ENCODE measurements at places on chromosomes 5 and 9.
A peak's percentile ranks its signal among the peaks of the same experiment; 100 is the strongest.

DNA sequence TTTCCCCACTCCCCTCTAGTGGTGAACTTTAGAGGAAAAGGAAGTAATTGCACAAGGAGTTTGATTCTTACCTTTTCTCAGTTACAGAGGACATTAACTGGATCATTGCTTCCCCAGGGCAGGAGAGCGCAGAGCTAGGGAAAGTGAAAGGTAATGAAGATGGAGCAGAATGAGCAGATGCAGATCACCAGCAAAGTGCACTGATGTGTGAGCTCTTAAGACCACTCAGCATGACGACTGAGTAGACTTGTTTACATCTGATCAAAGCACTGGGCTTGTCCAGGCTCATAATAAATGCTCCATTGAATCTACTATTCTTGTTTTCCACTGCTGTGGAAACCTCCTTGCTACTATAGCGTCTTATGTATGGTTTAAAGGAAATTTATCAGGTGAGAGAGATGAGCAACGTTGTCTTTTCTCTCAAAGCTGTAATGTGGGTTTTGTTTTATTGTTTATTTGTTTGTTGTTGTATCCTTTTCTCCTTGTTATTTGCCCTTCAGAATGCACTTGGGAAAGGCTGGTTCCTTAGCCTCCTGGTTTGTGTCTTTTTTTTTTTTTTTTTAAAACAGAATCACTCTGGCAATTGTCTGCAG is 25.3 kb downstream of the SLC22A5 start:
- no peak for DNase-seq

GRCh38 chr9:72226146-72226812 is 77.0 kb downstream of the GDA start:
- no peak for DNase-seq

GRCh38 chr5:36491856-36492255 is 114.5 kb upstream of the SLC1A3 start:
- no peak for DNase-seq

- DNase-seq = no peak
Observed at GRCh38 chr5:144083185-144083584, 87.3 kb downstream of the YIPF5 start.

- DNase-seq = no peak
Observed at GRCh38 chr5:91730026-91730425, 346.9 kb upstream of the ARRDC3 start.

GRCh38 chr5:28543473-28544098 is 1505.2 kb upstream of the CDH9 start:
- no peak for DNase-seq

GRCh38 chr9:108386859-108387384 is 468.9 kb downstream of the ACTL7B start:
- DNase-seq = no peak

- no peak for DNase-seq
Observed at GRCh38 chr5:171435908-171436307, 16.5 kb downstream of the FGF18 start.

DNA sequence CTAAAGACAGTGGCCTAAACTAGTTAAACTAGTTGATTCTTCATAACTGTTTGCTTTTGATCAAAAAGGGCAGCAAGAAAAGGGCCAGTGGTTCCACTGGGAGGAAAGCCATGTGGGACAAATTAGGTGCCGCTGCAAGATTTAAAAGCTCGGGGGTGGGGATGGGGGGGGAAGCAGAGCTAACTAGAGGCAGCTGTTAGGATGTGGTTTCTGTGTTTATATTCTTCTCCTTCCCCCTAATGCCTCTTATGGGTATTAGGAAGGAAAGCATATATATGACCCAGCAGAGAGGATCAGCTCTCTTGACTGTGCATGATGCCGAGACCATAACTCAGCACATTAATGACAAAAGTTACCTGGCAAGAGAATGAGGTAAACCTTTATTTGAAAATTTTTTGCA is 65.7 kb downstream of the EFNA5 start:
- no peak for DNase-seq

DNA sequence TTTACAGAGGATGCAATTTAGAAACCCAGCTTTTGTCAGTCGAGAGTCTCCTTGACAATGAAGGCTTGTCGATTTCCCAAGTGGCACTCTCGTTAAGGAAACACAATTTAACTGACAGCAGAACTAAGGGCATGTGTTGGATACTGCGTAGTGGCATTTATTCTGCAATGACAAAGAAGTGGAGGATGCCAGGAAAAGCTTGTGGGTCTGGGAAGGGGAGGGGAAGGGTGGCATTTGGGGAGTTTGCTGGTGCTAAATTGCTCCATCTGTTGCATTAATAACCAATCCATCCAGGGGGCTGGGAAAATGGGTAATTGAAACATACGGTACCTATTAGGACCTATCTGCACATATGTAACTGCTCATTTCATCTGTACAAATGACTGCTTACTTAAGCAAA is 190.6 kb downstream of the NSG2 start:
- DNase-seq = no peak

DNA sequence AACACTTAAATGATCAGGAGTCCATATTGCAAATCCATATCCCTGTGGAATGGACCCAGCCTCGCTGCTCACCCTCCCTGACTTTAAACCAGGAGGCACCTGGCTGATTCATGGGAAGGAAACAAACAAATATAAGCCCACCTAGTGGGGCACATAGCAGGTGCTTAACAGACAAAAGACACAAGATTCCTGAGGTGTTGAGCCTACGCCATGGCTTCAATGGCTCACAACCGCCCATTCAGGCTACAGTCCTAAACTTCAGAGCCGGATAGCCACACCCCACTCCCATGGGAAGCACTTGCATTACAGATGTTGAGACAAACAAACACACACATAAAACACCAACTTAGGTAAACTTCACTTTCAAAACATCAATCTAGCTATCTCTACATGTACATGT is 359.9 kb downstream of the ICE1 start:
- DNase-seq = no peak

- no peak for DNase-seq
Observed at GRCh38 chr9:99592834-99593574, 228.7 kb upstream of the NR4A3 start.

- no peak for DNase-seq
Observed at GRCh38 chr5:86665984-86666760, 48.4 kb downstream of the COX7C start.

DNA sequence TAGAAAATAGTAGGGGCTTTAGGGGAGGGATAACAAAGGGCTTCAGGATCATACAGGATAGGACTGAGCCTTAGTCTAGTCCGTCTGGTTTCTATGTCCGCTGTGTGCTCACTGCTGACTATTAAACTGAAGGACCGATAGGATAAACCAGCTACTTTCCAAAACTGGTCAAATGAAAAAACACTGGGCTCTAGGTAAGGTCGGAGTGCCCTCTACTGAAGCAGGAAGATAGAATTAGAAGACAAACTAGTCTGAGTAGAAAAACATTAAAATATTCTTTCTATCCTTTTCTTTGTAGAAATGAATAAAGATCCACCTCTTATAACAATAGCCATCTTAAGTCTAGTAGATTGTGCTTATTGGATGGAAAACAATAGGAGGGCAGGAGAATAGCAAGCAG is 133.6 kb downstream of the CEMIP2 start:
- no peak for DNase-seq

DNA sequence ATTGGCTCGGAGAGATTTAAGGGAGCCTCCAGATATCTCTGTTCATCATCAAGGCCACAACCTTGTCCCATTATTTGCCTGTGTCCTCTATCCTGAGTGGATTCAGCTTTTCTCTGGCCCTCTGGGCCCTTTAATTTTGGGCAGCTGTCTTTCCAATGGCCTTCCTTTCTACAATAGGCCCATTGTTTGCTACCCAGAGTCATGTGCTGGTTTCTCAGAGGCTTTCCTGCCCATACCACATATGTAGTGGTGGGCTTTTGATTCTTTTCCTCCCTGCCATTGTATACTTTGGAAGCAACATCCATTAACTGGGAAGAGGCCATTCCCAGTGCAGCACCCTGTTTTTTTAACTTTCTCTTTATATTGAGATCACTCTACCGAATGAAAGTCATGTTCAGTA is 233.9 kb upstream of the SGCD start:
- no peak for DNase-seq

DNA sequence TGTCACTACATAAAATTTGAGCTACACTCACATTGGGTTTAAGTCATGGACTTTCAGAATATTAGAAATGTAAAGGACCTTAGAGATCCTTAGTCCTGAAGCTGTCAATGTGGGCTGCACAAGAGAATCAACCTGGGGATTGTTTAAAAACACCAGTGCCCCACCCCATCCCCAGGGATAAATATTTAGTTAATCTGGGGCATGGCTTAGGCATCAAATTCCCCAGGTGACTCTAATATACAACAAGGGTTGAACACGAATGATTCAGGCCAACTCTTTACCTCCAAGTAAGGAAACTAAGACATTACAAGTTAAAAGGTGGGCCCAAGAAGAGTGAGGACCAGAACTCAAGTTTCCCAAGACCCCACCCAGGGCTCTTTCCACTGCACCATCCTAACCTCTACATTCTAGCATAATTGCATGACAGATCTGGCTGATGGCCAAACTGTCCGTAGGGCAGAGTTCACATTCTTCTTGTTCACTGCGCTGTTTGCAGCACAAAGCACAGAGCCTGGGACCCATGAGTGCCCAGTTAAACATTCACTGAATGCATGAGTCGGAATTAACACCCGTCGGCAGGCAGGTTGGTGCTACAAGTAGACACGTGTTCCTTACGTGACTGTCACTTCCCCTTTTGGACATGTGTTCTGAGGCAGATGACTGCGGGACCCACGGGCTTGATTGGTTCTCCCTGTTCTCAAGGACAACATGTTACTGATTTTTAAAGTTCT is 25.2 kb downstream of the CYFIP2 start:
- no peak for DNase-seq

DNA sequence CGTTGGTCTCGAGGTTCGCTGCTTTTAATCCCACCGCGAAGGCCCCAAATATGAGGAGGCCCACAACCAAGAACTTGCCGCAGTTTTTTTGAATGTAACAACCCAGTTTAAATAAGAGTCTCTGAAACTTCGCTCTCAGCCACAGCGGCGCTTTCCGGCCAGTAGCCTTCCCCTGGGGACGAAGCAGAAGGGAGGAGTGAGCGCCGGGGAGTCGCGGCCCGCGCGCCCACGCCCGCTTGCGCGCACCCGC is 10.4 kb downstream of the PTCH1 start:
- peak; percentile 26 for DNase-seq

- no peak for DNase-seq
Observed at GRCh38 chr9:101479338-101480030, 43.9 kb upstream of the ALDOB start.

DNA sequence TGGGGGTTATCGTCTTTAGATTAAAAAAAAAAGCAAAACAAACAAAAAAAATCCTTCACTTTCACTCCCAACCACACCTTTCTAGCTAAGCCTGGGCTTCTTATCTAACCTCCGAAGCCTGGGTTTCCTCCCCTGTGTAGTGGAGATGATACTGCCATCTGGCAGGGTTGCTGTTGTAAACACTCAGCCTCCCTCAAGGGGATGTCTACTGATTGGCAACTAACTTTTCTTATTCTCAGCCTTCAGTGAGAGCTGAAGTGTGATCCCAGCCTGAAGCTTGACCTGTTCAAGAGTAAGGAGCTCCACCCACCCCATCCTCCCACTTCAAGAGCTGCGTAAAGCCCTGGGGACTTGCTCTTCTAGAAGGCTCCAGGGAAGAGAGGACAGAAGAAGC is 21.5 kb upstream of the WWC1 start:
- no peak for DNase-seq

GRCh38 chr9:126788046-126788445 is 16.8 kb upstream of the ZBTB43 start:
- no peak for DNase-seq

DNA sequence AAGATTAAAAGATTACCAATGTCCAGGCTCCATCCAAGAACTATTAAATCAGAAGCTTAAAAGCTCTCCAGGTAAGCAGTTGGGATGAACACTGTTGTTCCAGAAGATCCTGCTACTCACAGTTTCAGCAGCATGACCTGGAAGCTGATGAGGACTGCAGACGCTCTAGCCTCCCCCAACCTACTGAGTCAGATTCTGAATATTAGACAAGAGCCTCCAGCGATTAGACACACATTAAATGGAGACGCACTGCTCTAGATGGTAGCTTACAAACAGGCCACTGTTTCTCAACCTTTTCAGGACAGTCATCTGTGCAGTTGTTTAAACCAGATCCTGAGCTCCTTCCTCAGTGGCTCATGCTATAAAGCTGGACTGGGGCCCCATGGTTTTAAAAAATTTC is 54.3 kb downstream of the MTMR12 start:
- DNase-seq = no peak

DNA sequence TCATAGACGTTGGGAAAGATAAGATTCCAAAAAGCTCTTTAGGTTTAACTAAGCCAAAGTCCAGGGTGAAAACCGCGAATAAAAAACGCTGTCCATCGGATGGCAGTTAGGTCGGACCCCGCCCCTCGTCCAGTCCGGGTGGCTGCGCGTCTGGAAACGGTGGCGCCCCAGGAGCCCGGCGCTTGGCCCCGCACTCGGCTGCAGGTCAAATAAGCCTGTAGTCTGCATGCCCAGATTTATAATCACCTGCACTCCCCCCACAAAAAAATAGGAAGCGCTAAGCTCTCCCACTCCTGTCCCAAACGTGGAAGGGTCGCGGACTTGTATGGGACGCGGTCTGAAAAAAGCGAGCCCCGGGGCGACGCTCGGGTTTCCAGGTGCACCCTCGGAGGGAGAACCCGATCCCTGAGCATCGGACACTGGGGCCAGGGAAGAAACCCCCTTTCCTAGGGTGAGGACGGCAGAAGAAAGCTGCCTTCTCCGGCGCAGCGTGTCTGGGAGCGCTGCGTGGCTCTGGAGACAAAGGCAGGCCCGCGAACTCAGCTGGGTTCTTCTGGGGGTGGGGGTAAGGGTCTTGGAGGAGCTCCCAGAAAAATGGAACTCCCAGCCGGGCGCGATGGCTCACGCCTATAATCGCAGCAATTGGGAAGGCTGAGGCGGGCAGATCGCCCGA is 923 bp upstream of the ZBTB5 start:
- peak; percentile 80 for DNase-seq

- DNase-seq = no peak
Observed at GRCh38 chr9:5592231-5592630, 36.7 kb upstream of the RIC1 start.

DNA sequence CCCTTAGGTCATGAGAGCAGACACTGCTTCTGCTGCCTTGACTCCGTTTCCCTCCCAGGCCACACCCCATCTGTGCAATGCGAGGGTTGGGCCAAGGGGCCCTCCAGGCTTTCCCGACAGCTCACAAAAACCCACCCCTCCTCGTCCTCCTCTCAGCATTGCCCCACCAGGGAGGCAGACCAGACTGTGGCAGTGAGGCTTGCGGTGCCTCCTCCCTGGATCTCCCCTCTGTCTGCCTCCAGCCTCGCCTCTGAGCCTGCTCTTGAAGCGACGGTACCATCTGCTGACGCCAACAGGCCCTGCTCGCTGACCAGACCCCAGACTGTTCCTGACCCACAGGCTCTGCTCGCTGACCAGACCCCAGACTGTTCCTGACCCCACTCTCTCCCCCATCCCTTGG is 99.2 kb upstream of the CACNA1B start:
- no peak for DNase-seq

- DNase-seq = no peak
Observed at GRCh38 chr9:125635888-125636287, 71.1 kb downstream of the MAPKAP1 start.

Measured in NCI-H460 (cell line).